Stimulated activated CD4-positive, alpha-beta T cell treated with anti-CD3 and anti-CD28 coated beads, Interleukin-15, amount 100 ng/mL, for 1 hour (primary cell): ENCODE measurements at places on chromosomes 1 and 21.

DNA sequence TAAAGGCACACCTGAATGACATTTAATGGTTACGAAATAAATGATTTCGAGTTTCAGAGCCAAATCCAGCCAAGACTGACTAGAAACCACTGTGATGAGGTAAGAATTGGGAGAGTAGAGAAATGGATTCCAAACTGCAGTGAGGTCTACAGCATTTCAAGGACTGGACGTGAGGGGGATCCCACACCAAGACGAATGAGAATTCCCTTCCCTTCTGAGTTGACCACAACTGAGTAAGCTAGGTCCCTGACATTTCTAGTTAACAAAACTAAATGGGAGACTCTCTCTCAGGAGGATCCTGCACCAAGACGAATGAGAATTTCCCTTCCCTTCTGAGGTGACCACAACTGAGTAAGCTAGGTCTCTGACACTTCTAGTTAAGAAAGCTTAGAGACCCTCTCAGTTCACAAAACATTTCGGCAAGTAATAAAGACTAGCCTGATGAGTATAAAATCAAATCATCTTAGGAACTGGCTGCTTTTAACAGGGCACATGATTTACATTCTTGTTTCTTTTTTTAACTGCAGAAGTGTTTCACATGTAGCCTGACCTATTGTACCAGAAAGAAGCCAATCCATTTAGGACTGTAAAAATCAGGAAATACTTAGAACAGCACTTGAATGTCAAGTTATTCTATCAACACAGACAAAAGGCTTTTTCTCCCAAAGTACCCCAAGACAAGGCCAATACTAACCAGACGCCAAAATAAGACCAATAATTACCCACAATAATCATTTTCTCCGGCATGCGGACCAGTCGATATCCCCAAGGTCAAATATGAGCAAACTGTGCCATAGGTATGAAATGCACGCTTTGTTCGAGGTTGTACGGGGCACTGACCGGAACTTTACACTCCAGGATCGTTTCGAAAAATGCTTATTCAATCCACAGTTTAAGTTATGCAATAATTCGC, 1.4 kb upstream of the SPATA1 start:
- no peak for DNase-seq

DNA sequence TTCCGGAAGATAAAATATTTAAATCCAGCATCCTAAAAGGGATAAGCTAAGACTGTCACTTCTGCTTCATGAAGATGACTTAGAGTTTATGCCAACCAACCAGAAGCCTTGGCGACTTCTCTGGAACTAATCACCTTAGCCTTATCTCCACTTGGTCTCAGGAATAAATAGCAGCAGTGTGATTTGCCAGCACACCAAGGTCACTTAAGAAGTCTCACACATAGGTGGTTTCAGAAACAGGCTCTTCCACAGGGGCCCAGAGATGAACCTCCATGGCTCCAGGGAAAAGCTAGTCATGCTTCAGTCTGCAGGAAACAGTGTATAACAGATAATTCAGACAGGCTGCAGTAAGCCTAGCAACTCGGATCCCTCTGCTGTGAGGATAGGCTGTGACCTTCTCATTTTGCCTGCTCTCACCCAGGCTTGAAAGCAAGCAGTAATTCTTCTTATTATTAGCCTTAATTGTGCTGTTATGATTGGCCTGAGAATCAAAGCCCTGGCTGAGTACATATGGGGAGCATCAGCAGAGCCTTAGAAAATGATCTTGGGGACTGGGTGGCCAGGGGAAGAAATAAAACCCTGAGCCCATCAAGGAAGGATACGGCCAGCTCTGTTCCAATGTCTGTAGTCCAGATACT, 84.7 kb downstream of the WLS start:
- DNase-seq, result no peak

DNA sequence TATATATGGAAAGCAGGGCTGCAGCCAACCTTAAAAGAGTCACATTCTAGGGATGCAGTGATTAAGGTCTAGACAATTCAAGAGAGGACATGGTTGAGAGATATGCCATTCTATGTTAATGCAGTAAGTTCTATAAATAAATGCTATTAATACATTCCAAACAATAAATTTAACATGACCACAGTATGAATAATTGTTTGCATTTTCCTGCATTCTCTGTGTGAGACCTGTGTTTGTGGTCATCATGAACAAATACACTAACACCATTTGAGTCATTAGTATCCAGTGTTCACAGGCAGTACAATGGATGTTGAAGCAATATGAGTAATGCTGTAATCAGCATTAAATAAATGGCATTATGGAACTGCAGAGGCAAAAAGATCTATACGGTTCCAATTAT, 5.5 kb upstream of the ZRANB2 start:
- no peak for DNase-seq

GRCh38 chr1:67825591-67825990, 7.7 kb downstream of the GNG12 start:
- no peak for DNase-seq

- DNase-seq, result no peak
Observed at GRCh38 chr1:36323636-36324352, at the start of gene EVA1B. EVA1B (minus strand) TSS chr1:36323645; CDS start chr1:36323037, 608 bp downstream.

- no peak for DNase-seq
Observed at GRCh38 chr1:40255231-40255630, 2.8 kb upstream of the ZMPSTE24 start.

- DNase-seq, result no peak
Observed at GRCh38 chr1:201360486-201360885, 17.0 kb downstream of the TNNT2 start.

- DNase-seq, result no peak
Observed at GRCh38 chr1:107532318-107532717, 391.5 kb downstream of the NTNG1 start.

GRCh38 chr21:27277110-27277509, 310.2 kb upstream of the ADAMTS5 start:
- no peak for DNase-seq

- no peak for DNase-seq
Observed at GRCh38 chr1:153936011-153936802, 10.3 kb downstream of the DENND4B start.

GRCh38 chr1:223620297-223620897, 45.1 kb downstream of the CAPN8 start:
- DNase-seq, result no peak

DNA sequence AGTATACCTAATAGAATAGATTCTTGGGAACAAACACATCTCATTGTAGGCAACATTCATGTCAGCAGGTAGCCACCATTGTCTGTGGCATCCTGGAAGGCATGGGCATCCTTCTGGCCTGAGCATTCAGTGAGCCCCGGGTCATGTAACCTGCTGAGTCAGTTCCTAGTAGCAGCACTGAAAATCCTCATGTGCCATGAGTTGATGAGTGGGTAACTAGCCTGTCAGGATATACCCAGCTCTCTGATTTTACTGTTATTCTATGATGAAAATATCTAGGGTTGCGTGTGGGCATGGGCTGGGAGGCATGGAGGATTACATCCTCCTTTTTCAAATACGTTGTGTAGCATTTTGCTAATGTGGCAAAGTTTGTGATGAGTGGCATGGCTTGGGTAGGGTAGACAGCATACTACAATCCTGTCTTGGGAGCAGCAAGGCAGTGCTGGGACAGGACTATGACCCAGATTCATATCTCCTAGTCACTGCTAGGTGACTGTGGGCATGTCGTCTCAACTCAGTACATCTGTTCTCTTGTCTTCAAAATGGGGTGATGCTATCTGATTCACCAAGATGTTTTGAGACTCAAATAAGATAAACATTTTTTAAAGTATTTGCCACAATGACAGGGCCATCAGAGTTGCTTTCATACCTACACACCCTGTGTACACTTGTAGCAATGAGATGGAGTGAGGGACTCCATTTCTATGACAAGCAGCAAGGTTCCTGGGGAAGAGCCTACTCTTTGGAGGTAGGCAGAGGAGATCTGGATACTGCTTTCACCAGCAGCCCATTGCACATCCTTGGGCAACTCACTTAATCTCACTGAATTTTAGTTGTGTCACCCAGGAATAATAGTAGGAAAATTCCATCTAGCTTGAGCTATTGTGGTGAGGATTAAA, 62.5 kb downstream of the CD58 start:
- no peak for DNase-seq

DNA sequence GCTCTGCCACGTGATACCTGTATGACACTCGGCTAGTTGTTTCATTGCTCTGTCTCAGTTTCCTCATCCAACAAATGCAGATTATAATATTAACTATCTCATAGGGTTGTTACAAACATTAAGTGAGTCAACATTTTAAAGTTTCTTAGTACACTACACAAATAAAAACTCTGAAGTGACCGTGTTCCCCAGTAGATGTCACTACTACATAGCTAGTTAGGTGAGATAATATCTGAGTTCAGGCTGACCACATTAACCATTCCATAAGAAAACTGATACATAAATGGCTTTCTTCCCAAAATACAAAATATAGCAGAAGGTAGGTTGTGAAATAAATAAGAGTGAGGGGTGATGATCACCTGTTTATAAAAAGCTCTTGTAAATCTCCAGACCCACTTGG, 214.1 kb downstream of the NUF2 start:
- no peak for DNase-seq

DNA sequence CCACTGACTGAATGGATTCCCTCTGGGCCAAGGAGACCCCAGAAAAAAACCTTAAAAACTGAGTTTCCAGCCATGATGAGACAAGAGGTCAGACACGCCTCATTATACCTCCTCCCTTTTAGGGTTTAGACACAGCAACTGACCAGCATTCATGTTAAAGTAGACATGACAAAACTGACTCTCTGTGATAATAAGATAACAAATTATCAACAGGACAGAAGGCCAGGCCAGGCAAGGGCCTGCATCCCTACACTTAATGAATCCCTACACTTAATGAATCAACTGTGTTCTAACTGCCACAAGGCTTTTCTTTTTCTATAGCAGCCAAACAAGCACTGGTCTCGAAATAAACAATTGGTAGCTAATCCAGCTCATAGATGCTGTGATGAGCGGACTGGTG, 33.3 kb upstream of the FAM89A start:
- DNase-seq, result no peak

DNA sequence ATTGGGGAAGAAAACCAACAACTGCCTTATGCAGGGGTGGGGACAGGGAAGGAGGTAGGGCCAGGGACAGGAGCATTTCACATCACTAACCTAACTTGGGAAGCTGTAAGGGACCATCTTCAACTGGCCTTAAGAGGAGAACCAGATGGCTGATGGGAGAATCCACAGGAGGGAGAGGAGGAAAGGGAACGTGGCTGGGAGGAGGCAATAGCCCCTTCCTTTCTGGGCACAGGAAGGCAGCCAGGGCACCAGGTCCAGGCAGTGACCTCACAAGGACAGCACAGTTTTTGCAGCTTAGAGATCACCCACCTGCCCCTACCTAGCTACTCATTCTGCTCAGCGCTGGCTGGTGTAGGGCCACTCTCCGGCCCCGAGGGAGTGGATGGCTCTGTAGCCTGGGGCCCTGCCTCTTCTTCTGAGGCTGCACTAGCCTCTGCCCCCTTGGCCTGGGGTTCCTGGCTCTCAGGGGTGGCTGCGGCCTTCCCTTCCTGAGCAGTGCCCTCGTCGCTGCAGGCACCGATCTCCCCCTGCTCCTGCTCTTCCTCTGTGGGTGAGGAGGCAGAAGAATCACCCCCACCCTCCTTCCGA, 1.7 kb downstream of the MARCKSL1 start:
- DNase-seq, result no peak

GRCh38 chr1:234388094-234388493, 14.8 kb downstream of the COA6 start:
- DNase-seq, result no peak
